ENCODE measurements at places on chromosomes 7 and 10.

DNA sequence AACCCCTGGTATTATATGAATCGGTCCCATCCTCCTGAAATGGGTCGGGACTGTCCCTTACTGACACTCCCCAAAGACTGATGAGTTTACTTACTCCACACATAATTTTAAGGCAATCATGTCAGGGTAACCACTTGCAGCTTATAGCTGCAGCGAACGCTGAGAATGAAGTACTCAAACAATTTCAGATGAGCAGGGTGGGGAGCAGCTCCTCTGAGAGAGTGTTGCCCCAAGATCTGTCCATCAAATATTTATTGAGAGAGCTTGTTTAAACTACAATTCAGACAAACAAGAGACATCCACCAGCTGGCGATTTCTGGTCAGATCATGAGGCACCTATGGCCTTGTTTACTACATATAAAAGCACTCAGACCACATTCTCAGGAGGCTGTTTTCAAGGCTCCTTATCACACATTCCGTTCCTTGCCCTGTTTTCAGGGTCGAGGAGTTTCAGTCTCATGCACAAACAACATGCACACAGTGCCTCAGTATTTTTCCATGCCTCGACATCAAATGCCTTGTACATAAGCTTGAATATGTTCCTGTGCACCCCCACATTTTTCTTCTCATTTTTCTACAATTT is 80.1 kb downstream of the THSD7A start:
- no peak for DNase-seq

DNA sequence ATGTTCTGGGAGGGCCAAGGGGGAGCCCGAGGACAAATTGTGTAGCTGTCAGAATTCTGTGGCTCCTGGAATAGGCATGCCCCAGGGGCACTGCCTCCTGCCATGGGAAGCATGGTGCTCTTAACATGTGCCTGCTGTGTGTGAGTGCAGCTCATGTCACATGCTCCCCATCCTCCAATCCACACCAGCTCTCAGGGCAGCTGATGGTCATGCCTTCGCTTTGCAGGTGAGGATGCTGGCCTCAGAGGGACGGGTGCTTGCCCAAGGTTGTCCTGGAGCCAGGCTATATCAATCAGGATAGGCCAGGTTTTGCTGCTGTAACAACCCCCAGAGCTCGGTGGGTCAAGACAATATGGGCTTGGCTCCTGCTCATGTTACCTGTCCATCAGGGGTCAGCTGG is 303.4 kb downstream of the RPS24 start:
- DNase-seq, result no peak

DNA sequence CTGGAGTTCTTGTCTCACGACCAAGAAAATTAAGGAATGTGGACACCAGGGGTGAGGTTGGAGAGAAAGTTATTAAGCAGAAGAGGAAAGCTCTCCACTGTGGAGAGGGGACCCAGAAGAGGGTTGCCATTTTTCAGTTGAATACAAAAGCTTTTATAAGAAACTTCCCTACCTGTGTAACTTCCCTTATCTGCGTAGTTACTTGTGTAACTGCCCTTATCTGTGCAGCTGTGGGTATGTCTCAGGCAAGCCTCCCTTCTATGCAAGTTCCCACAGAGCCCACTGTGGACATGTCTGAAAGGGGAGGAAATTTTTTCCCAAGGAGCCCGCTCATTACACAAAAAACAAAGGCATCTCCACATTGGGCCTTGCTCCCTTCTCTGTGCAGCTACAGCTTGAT is 94.9 kb downstream of the SVOPL start:
- DNase-seq, result no peak

- peak; percentile 85 for DNase-seq
These were observed 88.8 kb downstream of the JCAD start for GRCh38 chr10:29970576-29970975.

DNA sequence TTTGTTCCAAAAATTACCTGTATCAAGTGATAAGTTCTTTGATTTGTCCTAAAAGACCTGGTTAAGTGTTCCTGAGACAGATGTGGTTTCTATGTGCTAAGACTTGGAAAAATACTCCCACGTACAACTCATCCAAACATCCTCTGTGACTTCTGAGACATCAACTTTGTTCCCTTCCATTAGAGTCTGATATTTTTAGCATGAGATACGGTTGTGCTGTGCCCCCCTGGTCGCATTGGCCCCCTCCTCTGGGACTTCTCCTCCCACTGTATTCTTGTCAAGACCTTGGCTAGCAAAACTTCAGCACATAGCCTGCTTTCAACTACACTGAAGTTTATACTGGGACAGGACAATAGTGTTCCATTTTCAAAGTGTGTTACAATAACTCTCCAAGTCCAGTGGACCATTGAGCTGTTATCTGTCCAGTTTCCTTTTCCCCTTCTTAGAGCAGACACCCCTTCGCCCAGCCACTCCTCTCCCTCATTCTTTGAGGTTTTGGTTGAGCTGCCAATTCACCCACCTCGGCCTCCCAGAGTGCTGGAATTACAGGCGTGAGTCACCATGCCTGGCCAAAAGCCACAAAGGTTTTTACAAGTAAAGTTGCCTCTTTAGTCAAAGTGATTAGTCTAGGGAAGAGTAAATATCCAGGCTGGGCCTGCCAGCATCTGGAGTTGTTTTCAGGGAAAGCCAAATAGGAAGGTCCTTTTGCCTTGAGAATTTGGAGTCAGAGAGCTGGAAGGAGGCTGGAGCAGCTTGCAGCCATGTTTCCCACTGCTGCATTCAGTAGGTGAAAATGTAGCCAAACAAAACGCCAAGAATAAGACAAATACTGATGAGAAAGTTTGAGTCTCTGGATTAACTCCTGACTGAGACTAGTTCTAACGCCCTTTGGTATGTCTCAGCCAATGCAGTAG is 17.8 kb upstream of the PDLIM1 start:
- peak; percentile 99 for DNase-seq

- DNase-seq, result no peak
These were observed 37.3 kb downstream of the BNIP3 start for GRCh38 chr10:131944412-131944811.

DNA sequence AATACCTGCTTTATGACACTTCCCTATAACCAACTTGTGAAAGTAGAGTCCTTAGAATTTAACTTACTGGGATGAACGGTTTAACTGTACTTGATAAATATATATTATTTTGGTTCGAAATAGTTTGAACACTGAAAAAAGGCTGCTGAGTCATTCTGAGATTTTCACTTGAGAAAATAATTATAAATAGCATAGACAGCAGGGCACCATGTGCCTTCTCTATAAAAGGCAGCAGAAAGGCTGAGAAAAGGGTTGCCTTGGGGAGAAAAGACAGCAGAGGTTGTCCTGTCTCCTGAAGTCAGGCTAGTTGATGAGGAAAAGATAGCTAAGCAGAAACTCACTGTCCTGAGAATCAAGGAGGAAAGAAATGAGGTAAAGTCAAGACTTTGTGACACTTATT is 92.4 kb downstream of the CTTNBP2 start:
- peak; percentile 21 for DNase-seq

DNA sequence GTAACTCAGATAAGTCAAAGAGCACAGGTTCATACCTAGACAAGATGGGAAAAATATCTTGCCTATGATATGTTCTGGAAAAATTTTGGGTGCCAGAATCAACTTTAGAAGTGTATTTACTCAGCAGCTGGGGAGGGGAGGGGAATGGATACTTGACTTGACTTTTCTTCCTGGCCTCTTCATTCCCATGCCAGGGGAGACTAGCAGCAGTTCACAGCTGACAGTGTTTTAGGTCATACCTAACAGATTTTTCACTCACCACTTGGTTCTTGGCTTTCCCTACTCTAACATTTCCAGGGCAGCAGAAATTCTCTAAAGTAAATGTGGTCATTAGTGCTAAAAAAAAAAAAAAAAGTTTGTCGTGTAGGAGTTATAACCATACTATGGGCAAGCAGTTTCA is 46.3 kb downstream of the TAS2R16 start:
- no peak for DNase-seq

DNA sequence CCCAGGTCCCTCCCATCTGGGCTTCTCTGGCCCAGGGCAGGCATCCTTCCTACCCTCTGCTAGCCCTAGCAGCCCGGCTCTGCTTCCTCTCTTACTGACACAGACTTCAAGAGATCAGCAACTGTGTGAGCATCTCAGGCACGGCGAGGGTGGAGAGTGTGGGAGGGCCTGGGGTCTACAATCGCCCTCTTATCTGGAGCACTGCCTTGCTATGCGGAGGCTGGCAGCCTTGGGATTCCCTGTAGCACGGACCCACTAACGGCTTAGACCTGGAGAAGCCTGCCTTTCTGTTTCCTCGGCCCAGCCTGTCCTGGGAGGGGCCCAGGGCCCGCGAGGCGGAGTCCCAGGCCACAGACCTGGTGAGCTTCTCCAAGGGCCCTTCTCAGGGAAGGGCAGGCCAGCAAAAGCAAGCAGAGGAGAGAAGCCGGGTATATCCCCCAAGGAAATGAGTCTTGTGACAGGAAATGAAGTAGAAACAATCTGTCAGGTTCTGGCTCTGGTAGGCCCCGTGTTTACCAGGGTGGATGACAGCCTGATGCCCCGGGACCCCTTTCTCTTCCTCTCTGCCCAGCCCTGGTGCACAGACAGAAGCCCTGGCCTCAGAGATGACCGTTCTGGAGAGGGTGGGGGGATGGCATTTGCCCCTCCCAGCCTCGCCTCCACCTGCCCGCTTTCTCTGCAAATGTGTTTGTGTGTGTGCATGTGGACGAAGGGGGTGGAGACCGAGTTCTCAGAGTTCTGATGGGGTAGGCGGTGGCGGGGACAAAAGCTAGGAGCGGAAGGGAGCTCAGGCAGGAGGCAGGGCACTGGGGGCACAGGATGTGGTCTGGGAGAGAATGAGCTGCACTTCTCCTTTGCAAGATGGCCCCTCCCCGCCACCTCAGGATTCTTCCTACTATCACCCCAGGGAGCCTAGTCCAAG is 2.5 kb downstream of the LRCH4 start:
- peak; percentile 59 for DNase-seq

- DNase-seq, result no peak
These were observed 14.7 kb upstream of the SAMD8 start for GRCh38 chr10:75096749-75097148.

GRCh38 chr10:58998924-58999713 is 177.3 kb upstream of the PHYHIPL start:
- DNase-seq, result peak; percentile 17

- DNase-seq, result no peak
These were observed 88.0 kb downstream of the FANK1 start for GRCh38 chr10:125984346-125984745.

- DNase-seq, result no peak
These were observed 82.2 kb downstream of the MDFIC start for GRCh38 chr7:115004121-115004520.

All from fibroblast of the aortic adventitia (primary cell).